ENCODE measurements at places on chromosomes 3 and 15.

DNA sequence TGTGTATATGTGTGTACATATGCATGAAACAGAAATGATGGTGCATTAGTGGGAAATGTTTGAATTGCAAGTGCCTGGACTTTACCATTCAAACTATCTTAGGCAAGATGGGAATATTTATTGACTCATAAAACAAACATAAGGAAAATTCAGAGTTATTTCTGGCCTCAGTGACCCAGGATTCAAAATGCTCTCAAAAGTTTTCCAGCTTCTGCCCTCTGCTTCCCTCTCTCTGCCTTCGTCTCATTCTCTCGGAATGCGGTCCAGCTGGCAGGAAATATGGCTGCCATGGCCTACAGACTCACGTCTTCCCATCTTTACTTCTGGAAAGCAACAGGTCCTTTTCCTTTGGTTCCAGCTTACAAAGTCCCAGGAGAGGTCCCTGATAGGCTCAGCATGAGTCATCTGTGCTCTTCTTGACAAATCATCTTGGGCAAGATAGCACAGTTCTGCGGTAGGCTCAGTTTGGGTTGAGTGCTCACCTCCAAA is 8.7 kb upstream of the ZNF774 start:
- DNase-seq = no peak

- no peak for DNase-seq
These were observed 704.2 kb downstream of the EDEM1 start for GRCh38 chr3:5891711-5892110.

DNA sequence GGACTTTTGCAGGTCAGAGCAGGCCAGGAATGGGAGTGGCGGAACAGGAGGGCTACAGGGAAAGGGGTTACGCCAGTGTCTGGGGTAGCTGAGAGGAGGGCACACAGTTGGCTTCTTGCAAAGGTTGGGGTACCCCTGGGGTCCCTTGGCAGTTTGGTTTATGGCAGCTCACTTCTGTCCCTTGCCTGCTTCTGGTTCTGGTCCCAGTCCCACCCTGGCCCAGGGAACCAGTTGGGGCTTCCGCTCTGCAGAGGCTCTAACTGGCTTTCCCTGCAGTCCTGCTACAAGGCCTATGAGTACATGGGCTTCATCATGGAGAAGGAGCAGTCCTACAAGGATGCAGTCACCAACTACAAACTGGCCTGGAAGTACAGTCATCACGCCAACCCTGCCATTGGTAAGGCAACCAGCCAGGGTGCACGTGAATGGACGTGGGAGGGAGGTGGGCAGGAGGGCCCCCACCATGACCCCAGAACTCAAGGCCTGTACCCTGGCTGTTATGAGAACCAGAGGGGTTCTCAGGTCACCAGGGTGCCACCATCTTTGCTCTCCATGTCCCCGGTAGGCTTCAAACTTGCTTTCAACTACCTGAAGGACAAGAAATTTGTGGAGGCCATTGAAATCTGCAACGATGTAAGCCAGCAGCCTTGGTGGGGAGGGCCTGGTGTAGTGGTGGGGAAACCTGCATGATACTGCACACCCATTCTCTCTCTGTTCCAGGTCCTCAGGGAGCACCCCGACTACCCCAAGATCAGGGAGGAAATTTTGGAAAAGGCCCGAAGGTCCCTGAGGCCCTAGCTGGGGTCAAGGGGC is 15.2 kb downstream of the CSRNP1 start:
- DNase-seq = no peak

DNA sequence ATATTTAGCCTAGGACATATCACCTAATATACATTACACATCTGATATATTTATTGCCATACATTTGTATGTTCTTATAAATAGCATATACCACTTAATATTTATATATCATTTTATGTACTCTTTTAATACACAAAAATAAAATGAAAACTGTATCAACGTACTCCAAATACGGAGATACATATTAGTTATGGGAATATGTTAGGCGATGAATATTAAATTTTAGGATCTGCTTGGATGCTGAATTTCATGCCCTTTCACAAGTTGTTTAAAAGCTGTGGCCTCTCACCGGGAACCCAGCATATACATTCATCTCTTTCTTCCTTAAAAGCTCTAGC is 50.6 kb downstream of the ZIC4 start:
- no peak for DNase-seq

- no peak for DNase-seq
These were observed 4.4 kb upstream of the XIRP1 start for GRCh38 chr3:39196671-39197356.

DNA sequence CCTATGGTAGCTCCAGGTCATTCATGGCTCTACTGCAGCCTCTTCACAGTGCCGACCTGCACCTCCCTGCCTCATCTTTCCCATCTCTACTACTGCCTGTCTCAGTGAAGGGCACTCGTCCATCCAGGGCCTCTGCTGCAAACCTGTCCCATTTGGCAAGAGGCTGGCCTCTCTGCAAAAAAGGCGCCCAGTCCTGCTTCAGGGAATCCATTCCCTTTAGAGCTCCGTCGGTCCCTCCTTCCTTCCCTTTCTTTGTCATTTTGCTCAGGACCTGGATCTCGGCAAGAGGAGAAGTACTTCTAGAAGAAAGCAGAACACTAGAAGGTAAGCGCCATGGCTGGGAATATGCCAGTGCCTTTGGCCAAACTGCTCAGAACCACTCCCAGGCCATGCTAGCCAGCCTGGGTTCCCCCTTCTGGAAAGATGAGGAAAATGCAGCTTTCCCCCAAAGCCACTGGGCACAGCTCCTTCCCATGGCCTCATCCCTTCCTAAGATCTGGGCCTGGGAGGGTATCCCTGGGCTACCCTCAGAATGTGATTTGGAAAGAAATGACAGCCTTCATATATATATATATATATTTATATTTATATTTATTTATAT is 6.4 kb upstream of the ISL2 start:
- no peak for DNase-seq

GRCh38 chr15:96392380-96393208 is 62.1 kb downstream of the NR2F2 start:
- DNase-seq = no peak

DNA sequence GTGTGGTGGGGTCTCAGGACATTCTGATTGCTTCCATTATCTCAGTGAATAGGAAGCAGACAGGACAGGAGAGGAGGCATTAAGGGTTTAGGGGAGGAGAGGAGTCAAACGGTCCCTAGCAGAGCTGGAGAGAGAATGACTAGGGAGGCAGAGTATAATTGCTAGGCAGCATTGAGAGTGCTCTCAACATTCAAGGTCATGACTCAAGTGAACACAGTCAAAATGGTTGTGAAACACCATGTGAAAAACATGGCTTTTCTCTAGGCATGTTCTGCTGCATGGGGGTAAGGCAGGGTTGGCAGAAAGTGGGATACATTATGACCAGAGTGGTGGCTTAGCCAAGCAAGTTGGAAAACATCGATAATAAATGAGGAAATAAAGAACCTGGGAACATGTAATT is 19.5 kb upstream of the HRH1 start:
- DNase-seq = no peak

DNA sequence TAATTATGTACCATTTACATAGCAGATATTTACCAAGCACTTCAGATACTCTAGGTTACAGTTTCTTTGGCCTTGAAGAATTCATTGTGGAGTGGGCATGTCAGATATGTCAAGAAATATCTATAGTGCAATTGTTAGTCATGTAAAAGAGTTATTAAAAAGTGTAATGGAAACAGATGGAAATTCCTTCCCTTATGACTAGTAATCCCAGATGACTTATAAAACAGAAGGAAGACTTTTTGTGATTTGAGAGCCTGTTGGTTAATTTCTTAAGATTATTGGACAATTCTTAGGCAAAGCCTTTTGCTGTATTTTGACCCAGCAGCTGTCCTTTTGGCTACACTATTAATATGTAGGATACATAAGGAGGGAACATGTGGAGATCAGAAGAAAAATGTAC is 708.9 kb upstream of the NECTIN3 start:
- DNase-seq = no peak

DNA sequence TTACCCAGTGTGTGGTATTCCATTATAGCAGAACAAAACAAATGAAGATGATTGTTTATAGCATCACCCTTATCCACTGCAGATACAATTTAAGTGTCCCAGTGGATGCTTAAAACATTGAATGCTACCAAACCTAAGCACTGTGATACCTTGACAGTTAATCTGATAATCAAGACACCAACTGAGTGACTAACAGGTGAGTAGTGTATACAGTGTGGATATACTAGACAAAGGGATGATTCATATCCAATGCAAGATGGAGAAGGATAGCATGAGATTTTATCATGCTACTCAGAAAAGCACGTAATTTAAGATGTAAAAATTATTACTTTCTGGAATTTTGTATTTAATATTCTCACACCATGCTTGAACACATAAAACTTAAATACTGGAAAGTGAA is 1449.0 kb downstream of the OTOL1 start:
- no peak for DNase-seq

DNA sequence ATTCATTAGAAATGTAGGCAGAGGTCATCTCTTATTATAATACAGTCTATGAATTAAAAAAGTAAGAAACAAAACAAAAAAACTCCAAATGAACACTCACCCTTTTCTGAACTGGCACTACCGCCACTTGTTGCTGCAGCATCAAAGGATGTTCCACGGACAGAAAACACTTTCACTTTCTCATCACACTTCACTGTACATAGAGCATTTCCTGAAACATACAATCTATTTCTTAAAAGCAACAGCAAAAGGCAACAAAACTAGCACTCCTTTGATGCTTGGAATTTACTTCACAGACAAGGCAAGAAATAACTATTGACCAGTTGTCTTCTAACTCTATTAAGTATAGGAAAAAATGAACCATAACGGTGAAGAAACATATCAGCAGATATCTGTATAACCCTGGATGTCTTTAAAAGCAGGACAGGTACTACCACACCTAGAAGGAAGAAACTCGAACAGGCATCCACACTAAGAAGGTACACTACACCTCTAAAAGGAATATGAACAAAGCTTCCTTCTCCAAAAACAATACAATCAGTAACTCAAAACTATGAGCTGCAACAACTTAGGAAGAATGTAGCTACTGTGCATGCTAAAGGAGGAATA is 24.9 kb downstream of the ETFA start:
- peak; percentile 39 for DNase-seq

- no peak for DNase-seq
These were observed 283.8 kb upstream of the ROBO1 start for GRCh38 chr3:80051602-80051962.

DNA sequence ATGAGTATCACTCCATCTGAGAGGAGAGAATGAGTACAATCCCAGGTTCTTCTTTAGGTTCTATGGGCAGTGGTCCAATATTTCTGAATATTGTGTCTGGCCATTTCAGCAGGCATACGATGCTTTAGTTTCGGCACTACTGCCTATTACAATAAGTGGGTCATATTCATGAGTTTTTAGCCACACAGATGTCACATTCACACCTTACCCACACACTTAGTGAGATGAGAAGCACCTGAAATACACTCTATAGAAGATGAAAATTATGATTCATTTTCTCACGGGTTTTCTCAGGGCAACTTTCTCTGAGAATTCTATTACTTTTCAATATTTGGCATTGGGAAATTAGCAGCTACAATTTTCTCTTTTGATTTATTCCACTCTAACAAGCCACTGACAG is 132.2 kb downstream of the TGFBR2 start:
- no peak for DNase-seq

DNA sequence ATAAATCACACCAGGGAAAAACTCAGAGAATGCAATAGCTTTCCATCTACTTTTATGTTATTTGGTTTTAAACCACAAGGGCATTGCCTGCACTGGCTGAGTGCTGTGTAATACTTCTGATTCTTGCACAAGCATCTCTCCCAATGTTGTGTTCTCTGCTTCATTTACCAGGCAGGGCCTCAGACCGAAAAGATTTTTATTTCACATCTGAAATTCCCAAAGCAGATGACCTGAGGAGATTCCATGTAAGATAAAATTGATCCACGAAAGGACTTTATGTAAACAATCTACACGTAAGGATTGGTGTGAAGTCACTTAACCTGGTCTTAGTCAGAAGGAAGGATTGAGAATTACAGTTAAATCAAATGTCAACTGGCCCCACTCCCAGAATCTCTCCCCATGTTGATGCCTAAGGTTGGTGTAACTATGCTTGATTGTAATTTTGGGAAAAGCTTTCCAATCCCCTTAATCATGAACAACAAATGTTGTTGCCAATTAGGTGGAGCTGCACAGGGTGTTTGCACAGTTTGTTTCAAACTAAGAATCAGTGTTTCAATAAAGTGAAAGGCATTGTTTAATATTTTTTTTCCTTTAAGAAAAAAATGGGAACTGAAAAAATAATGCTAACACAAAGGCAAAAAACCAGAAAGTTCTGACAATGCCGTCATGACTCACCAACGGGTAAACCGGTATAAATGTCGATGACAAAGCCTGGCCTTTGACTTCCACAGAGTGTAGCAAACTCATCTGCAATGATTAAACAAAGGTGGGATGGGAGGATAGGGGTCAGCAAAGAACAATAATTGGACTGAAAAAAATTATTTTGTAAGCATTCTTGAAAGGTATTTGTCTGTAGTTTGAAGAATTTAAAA is 128.6 kb downstream of the DUT start:
- no peak for DNase-seq

DNA sequence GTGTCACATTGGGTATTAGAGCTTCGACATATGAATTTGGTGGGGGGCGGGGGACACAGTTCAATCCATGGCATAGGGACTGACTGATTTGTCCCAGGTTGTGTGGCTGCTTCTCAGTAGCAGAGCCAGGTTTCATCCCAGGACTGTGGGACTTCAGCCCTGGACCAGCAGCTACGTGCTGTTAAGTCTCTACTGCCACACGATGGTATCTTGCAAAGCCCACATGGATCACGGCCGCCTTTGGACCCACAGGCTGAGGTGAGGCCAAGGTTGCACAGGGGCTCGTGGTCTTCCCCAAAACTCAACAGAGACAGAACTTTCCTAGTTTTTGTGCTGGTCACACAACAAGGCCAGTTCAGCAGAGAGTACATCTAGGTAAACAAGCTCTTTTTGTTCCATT is 97.4 kb downstream of the LRRK1 start:
- DNase-seq = no peak

- DNase-seq = no peak
These were observed at the start of gene KCNMB2 for GRCh38 chr3:178536211-178537079. KCNMB2 (plus strand) TSS chr3:178536436.

GRCh38 chr3:188964957-188965356 is 206.8 kb upstream of the TPRG1 start:
- no peak for DNase-seq

GRCh38 chr3:10437272-10437994 is 68.0 kb downstream of the ATP2B2 start:
- peak; percentile 57 for DNase-seq

GRCh38 chr3:174156200-174156599 is 702.9 kb upstream of the NAALADL2 start:
- no peak for DNase-seq

DNA sequence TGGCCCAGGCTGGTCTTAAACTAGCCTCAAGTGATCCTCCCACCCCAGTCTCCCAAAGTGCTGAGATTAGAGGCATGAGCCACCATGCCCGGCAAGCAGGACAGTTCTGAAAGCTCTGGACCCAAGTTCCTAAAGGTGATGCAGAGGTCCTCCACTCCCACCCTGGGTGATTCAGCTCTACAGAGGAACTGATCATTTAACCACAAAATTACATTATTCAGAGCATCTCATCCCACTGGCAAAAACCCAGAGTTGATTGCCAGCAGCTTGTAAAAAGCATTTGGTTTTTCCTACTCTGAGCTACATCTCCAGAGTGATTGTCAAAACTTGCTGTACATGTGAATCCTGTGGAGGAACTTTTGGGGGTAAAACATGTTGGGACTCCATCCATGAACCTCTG is 60.2 kb downstream of the SLTM start:
- no peak for DNase-seq

GRCh38 chr3:25084016-25084415 is 344.0 kb upstream of the RARB start:
- DNase-seq = no peak

GRCh38 chr3:13507570-13508339 is 27.6 kb downstream of the HDAC11 start:
- no peak for DNase-seq

All from B cell (primary cell).